B cell (primary cell): ENCODE measurements at places on chromosomes 7 and 10. TPM values are rescaled to one million over a fixed set of nuclear protein-coding genes. Genes with fewer than 3 reads are reported as not detected.

DNA sequence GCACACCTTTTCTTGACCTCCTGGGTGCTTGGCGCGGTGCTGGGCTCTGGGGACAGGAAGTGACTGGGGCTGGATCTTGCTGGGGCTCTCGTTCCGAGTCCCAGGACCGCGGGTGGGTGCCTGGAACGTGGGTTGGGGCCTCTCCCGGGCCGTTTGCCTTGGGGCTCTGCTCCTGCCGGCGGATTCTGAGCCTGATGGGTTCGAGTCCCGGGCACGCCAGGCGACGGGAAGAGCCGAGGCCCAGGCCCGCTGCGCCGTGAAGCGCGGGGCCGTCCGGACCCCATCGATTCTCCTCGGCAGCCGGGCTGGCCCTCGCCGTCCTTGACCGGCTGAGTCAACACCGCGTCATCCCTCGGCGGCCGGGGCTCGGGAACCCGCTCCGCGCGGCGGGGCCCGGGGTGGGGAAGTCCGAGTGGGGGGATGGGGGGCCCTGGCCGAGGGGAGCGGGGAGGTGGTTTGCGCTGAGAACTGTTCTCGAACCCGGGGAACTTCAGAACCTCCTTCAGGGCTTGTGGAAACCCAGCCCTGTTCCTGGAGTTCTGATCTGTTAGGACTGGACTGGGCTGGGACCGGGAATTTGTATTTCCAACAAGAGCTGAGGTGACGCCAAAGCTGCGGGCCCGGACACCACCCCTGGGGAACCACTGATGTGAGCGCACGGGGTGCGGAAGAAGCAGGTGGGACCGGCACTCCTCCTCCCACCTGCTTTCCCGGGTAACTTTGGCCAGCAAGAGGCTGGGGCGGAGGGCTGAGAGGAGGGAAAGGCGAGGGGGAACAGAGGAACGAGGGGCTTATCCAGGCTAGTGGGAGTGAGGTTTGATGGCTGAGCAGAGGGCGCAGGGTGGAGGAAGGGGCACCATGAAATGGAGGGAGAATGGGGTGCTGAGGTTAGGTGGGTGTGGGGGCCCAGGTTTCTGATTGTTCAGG lies 6.2 kb downstream of the HHEX start:
- H3K36me3 ChIP-seq, result peaks cover 39% of the 10 kb centered on the region
- H3K27ac ChIP-seq, result no peak overlapping the region
- no peaks in the 10 kb centered on the region for H3K27me3 ChIP-seq
- no peak for DNase-seq

GRCh38 chr10:33010132-33011037 lies 52.4 kb upstream of the ITGB1 start:
- no peaks in the 10 kb centered on the region for H3K36me3 ChIP-seq
- no peaks in the 10 kb centered on the region for H3K27me3 ChIP-seq
- peak; percentile 15 for DNase-seq

Gene FAM221A
- 9.1 and 11.3 TPM in 2 replicates for polyA plus RNA-seq

GRCh38 chr10:63843107-63843506 lies 321.9 kb downstream of the REEP3 start:
- H3K27ac ChIP-seq, result no peak overlapping the region
- H3K4me3 ChIP-seq, result no peak overlapping the region
- no peaks in the 10 kb centered on the region for H3K36me3 ChIP-seq
- H3K4me1 ChIP-seq, result no peaks in the 10 kb centered on the region
- no peaks in the 10 kb centered on the region for H3K27me3 ChIP-seq
- no peak for DNase-seq
